ENCODE measurements at places on chromosomes 6 and 20.

DNA sequence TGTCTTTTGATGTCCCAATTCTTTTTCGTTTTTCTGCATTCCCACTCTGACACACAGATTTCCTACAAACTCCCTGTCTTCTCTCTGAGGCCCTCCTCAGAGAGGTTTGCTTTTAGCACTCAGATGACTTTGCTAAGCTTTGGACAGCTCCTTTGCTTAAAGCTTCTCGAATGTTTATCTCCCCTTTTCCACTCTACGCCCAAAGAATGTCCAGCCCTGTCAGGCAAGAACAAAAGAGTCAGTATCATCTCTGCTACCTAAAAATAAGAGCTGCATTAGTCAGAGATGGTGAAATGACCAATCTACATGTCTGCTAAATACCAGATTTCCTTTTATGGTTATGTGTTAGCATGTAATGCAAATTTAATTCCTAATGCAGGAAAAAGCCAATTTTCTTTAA is 56.8 kb downstream of the PREP start:
- no peak for DNase-seq

- no peak for DNase-seq
These were observed 40.1 kb upstream of the RNF144B start for GRCh38 chr6:18347021-18347577.

- DNase-seq = no peak
These were observed 132.6 kb downstream of the LCA5 start for GRCh38 chr6:79404677-79405076.

DNA sequence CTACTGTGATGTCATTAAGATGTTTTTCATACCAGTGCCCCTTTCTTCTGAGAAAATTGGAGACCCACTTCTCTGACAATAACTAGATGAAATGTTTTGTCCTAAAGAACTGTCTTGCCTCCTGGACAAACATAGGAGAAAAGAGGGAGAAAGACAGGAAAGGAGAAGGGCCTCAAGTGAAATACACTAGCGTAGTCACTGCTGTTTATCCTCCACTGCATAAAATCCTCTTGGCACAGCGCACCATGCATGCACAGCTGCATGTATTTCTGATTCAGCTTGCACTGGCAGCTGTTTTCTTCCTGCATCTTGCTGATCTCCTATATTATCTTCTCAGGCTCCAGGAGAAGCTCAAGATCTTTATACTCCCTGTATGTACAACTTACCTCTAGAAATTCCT is 158.0 kb upstream of the BMP5 start:
- no peak for DNase-seq

GRCh38 chr20:48577557-48577956 is 250.2 kb downstream of the PREX1 start:
- DNase-seq = no peak

DNA sequence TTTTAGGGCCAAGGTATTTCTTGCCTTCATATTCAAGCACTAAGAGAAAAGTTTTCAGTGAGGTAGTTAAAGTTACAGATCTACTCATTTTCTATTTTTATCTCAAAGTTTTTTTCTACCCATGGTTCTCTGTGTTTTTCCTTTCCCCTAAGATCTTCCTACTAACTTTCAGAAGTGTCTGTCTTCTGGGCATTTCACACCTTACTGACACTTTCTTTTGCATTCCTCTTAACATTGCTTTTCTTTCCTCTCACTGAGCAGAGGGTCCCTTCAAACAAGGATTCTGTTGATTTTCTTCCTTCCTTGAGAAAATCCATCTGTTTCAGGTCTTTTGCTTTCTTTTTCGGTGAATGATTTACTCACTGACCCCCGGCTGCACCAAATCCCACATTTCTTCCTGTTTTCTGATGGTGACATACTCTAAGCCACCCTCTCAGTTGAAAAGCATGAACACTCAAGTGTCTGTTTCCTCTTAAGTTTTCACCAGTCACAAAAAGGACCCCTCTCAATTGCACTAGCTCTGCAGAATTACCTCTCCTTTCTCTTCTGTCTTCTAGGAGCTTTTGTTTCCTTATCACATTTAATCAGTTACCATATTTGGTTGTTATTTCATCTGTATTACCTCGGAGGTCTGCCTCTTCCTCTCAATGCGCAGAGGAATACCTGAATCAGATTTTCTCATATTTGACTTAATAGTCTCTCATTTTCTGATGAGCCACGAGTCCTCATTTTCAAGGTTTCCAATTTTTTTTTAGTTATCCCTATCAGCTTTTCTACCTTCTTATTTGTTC is 73.5 kb upstream of the RNF217 start:
- DNase-seq = no peak

DNA sequence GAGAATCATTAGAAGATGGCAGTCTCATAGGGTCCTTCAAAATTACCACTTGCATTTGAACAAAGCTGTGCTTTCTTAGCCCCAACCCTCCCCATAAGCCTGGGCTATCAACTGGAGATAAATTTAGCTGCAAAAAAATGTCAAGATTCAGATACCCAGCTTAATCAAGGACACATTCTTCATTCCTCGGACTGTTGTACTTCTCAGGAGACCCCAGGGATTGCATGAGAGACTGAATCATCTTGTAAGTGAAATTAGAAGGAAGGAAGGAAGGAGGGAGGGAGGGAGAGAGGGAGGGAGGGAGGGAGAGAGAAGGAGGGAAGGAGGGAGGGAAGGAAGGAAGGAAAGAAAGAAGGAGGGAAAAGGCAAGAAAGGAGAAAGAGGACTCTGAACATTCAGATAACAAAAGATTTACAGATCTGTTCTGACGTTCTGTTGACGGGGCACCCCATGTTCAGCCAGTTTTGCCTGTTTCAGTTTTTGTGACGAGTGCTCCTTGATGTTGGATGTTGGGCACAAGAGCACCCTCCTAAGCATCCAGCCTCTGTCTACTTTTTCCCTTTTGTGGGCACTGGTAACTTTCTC is 498.7 kb downstream of the PREX1 start:
- DNase-seq = no peak

- DNase-seq = no peak
These were observed 47.0 kb downstream of the ALDH8A1 start for GRCh38 chr6:134902936-134903335.

DNA sequence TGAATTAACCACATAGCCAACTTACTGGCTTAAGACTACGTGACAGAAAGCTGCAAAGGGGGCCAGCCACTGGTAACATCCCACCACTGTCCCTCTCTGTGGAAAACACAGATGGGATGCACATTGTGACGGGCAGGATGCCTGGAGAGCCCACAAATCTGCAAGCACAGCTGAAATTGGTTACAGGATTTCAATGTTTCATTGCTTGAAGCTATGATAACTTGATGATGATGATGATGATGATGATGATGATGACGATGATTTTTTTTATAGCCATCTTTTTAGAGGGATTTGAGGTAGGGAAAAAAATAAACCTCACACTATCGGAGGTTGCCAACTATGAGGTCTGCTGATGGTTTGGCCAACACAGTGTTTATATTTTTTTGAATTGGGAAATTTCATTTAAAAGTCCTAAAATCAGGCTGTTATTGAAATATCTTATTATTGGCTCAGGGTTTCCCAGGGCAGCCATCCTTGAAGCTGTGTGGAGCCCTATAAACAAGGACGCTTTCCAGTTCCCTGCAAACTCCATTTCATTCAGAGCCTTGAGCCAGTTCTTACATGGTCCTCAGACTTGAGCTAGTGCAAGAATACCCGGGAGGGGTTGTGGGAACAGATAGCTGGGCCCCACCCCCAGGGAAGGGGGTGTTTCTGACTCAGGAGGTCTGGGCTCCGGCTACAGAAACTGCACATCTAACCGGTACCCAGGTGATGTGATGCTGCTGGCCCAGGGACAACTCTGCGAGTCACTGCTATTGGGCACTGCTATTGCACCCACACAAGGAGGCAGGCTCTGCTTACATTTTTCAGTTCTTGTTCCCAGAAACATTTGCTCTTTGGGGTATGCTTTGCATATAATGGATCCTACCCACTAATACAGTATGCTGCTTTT is 27.1 kb downstream of the BCAS1 start:
- no peak for DNase-seq

- DNase-seq = no peak
These were observed 904.5 kb downstream of the GRIK2 start for GRCh38 chr6:102298051-102298450.

GRCh38 chr6:4606821-4607704 is 169.1 kb upstream of the CDYL start:
- DNase-seq = no peak

DNA sequence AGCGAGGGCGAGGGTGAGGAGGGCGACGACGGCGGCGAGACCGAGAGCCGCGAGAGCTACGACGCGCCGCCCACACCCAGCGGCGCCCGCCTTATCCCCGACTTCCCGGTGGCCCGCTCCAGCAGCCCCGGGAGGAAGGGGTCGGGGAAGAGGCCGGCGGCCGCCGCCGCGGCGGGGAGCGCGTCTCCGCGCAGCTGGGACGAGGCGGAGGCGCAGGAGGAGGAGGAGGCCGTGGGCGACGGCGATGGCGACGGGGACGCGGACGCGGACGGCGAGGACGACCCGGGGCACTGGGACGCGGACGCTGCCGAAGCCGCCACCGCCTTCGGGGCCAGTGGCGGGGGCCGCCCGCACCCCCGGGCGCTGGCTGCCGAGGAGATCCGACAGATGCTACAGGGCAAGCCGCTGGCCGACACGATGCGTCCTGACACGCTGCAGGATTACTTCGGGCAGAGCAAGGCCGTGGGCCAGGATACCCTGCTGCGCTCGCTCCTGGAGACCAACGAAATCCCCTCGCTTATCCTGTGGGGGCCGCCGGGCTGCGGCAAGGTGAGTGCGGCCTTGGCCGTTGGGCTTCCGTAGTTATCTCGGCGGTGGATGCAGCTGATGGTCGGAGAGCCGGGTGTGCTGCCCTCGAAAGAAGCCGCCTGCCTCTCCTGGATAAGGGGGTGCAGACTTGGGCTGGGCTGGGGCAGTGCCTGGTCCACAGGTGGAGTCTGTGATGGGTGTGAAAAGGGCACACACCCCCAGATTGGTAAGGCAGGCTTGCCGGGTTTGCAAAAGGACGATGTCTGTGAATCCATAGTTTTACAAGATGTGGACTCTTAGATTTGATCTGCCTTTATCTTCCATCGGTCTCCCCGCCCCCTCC is 938 bp downstream of the WRNIP1 start:
- no peak for DNase-seq

GRCh38 chr20:7516621-7517111 is 423.6 kb downstream of the HAO1 start:
- no peak for DNase-seq

GRCh38 chr6:44740566-44741120 is 353.1 kb downstream of the CDC5L start:
- DNase-seq = no peak

DNA sequence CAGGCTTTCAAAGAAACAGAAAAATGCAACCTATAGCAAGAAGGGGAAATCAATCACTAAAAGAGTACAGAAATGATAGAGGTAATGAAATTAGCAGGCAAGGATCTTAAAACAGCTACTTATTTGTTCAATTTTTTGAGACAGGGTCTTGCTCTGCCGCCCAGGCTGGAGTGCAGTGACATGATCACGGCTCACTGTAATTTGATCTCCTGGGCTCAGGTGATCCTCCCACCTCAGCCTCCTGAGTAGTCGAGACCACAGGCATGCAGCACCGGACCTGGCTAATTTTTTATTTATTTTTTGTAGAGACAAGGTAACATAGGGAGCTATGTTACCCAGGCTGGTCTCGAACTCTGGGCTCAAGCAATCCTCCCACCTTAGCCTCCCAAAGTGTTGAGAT is 21.6 kb downstream of the TFB1M start:
- no peak for DNase-seq

DNA sequence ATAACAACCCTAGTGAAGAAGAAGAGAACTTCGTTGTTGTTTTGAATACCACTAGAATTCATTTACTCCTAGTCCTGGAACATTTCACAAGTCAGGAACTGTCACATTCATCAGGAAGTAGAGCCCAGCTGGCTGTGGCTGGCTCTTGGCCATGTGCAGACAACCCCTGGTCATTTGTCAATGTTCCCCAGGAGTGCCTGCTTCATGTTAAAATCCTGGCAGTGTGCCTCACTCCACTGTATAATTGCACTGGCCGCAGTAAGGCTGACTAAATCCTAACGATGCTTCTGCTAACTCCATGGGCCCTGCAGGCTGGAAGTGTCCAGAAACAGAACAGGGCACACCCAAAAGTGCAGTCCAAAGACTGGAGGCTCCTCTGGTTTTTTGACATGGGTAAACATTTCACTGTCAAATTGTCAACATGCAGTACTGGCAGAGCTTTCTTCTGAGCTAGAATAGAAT is 41.5 kb upstream of the ADGRF1 start:
- DNase-seq = no peak

- no peak for DNase-seq
These were observed 67.2 kb upstream of the PTGIS start for GRCh38 chr20:49635166-49635565.
